ENCODE measurements at places on chromosomes 12 and 14.

- DNase-seq: no peak
Observed at GRCh38 chr14:52076334-52076733, 7.5 kb upstream of the NID2 start.

GRCh38 chr14:101417434-101417833, 143.9 kb upstream of the DIO3 start:
- DNase-seq: no peak

DNA sequence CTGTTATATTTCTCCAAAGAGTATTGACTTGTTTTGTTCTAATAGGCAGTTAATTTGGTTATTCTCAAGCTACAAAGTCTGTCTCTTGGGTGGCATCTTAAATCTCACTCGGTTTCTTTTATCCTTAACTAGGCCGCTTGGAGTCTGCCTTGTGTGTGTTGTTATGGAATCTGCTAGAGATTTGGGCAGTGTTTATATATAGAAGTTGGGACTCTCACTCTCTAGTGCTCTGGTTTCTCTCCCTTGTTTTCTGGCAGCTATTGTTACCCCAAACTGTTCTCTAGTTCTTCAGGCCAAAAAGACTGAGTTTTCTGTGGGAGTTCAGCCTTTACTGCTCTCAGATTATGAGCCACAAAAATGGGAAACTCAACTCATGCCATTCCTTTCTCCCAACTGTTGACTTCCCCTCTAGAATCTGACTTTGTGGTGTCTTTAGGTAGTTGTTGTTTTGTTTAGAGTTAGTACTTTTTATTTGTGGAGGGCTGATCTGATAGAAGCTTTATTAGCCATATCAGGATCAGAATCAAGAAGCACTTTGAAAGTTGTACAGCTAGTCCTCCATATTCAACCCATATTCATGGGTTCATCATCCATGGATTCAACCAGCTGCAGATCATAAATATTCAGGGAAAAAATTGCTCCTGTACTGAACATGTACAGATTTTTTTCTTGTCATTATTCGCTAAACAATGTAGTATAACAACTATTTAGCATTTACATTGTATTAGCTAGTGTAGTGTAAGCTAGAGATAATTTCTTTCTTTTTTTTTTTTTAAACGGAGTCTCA, 11.2 kb downstream of the PSMA6 start:
- no peak for DNase-seq

GRCh38 chr12:129964826-129965457, 61.1 kb upstream of the TMEM132D start:
- DNase-seq: no peak

DNA sequence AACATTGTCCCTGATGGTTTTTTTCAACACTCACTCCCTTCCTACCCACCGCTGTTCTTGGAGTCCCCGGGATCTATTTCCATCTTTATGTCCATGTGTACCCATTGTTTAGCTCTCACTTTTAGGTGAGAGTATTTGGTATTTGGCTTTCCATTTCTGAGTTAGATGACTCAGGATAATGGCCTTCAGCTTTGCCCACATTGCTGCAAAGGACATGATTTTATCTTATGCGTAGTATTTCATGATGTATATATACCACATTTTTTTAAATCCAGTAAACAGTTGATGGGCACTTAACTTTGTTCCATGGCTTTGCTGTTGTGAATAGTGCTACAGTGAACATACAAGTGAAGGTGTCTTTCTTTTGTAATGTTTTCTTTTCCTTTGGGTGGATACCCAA, 123.5 kb upstream of the KITLG start:
- DNase-seq: no peak

GRCh38 chr12:130862161-130862560, 9.7 kb upstream of the RAN start:
- no peak for DNase-seq

DNA sequence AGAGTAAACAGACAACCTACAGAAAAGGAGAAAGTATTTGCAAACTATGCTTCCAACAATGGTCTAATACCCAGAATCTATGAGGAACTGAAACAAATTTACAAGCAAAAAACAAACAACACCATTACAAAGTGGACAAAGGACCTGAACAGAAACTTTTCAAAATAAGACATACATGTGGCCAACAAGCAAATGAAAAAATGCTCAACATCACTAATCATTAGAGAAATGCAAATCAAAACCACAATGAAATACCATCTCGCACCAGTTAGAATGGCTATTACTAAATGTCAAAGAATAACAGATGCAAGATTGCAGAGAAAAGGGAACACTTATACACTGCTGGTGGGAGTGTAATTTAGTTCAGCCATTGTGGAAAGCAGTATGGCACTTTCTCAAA, 125.8 kb downstream of the C12orf42 start:
- no peak for DNase-seq

DNA sequence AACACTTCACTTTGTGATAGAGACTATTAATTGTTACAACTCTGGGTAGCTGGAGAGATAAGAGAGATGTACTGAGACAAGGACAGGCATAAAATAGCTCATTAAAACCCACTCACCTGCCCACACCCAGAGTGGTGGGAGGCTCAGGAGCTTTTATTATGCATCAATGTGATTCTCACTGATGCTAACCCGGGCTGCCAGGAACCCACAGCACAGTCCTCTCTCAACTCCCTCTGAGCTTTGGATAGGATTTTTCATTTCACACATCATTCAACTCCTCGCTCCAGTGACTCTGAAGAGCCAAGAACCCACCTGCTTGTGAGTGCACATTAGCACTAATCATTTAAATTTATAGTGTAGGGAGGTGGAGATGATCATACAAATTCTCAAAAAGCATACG, 827.9 kb downstream of the FLRT2 start:
- DNase-seq: no peak

DNA sequence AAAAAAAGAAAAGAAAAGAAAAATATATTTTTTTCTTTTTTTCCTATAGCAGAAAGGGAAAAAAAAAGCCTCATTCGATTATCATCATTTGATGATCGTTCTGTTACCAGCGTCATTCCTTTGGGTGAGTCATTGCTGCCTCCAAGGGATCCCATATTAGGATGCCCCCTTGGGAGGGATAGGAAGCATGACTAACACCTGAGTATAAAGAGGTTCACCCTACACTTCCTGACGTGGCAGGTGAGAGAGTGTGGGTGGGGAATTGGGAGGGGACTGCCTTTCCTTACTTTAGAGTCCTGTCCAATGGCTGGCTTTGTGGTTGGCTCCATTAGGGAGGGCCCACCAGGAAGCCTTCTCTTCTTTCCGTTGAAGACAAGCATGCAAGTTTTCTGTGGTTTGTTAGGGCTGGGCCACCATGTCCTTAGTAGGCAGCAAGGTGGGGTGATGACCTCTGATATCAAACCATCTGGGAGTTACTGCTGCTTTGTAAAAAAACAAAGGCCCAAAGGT, 56.1 kb upstream of the FUT8 start:
- peak; percentile 38 for DNase-seq

GRCh38 chr14:22472935-22473854, 115.8 kb downstream of the DAD1 start:
- DNase-seq: no peak

DNA sequence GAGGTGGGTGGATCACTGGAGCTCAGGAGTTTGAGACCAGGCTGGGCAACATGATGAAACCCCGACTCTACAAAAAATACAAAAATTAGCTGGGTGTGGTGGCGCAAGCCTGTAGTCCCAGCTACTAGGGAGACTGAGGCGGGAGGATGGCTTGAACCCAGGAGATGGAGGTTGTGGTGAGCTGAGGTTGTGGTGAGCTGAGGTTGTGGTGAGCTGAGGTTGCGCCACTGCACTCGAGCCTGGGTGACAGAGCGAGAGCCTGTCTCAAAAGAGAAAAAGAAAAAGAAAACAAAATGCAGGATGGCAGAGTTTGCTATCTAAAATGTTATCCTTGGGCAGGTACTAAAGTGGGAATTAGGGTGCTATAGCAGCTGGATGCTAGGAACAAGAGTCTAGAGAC, 10.8 kb upstream of the GPRC5A start:
- peak; percentile 39 for DNase-seq

- DNase-seq: no peak
Observed at GRCh38 chr12:53592426-53592825, 33.8 kb downstream of the ATF7 start.

DNA sequence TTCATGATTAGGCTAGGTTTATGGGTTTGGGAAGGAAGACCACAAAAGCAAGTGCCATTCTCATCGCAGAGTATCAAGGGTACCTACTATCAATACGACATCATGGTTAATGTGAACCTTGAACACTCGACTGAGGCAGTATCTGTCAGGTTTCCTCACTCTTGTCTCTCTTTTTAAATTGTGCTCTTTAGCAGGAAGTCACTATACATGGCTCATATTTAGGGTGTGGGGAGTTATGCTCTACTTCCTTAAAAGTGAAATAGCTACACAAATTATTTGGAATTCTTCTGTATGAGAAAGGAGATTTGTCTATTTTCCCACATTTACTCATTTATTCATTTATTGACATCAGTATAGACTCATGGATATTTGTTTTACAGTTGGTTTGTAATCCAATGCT, 5.9 kb upstream of the CLEC4E start:
- no peak for DNase-seq

DNA sequence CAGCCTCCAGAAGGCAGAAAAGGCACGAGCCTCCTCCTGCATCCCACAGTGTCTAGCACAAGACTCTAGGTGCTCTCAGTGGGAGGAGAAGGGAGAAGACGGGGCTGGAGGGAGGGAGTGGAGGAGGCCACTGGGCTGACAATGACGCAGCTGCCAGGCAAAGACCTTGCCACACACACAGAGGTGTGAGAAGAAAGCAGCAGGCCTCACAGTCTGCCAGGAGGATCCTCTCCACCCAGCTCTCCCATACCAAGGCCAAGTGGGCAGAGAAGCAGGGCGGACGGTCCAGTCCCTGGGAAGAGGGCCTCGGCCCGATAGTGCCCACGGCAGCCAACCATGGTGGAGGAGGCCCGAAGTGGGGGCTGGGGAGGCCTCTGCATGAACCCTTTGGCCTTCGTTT, 78.9 kb downstream of the NCOR2 start:
- DNase-seq: no peak

DNA sequence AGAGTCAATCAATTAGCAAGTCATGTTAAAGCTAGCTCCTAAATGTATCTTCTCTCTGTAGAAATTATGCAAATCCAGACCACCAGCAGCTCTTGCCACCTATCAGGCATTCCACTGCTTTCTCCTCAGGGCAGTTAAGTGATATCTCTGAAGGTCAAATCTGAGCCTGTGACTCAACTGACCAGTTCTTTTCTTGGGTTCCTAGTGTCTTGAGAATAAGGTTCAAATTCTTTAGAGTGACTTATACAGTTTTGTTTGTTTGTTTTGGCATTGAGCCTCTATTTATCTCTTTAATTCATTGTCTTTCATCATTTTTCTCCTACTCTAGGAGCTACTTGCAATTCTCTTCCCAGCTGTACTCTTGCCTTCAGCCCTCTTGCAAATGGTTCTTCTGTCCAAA, 2.5 kb upstream of the LRIG3 start:
- no peak for DNase-seq

- no peak for DNase-seq
Observed at GRCh38 chr14:39841088-39841487, 408.9 kb upstream of the FBXO33 start.

- DNase-seq: no peak
Observed at GRCh38 chr14:37318938-37319337, 121.2 kb downstream of the MIPOL1 start.

- DNase-seq: no peak
Observed at GRCh38 chr12:105273601-105274000, 37.6 kb upstream of the APPL2 start.

DNA sequence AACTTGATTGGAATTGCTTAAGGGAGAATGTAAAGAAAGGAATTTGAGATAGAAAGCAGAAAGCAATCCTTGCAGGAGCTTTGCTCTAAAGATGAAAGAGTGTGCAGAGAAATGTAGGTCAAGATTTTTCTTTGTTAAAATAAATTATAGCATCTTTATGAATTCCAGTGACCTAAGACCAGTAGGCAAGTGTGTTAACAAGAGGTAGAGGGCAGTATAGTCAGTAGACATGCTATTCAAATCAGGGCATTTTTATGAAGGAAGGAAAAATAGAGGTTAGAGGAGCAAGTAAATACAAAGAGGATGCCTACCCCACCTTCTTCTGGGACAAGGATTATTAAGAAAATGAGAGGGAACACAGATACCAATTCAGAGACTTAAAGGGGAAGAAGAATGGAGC, 148.5 kb downstream of the PLCZ1 start:
- no peak for DNase-seq

- peak; percentile 66 for DNase-seq
Observed at GRCh38 chr14:70622111-70622712, 19.5 kb upstream of the TTC9 start.

- no peak for DNase-seq
Observed at GRCh38 chr12:81588235-81589008, 170.7 kb downstream of the PPFIA2 start.

DNA sequence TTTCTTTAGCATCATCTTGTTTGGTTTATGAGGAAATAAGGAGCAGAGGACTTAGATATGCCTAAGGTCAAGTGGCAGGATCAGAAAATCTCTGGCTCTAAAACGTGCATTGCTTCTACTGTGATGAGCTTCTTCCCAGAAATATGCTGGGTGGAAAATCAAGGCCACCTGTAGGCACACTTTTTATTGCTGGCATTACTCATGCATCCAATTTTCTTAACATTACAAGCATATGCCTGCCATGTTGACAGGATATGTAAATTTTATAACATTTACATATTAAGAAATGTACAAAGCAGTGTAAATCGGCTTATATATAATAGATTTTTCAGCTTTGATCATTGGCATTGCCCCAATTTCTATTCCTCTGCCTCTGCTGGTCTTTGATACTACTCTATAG, 409.6 kb downstream of the TMEM132D start:
- no peak for DNase-seq

GRCh38 chr14:71076462-71077092, 169.3 kb downstream of the PCNX1 start:
- DNase-seq: no peak

DNA sequence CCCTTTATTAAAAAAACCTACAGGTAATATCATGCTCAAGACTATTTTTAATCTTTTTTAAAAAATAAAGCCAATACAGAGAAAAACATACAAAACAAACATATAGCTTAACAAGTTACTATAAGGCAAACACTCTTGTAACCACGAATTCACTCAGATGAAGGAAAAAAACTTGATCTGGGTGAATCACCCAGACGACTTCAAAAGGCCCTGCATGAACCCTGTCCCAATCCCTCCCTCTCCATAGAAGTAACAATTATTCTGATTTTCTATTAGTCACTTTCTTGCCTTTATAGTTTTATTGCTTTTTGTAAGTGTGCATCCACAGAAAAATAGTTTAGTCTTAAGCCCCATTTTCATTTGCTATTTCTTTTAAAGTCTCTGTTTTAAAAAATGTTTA, 72.6 kb downstream of the LRP6 start:
- no peak for DNase-seq
